Muscle of leg (tissue), 16 donors: ENCODE measurements at places on chromosomes 11 and 22.

- DNase-seq: no peak
Observed at GRCh38 chr11:68343761-68344256, 31.4 kb downstream of the LRP5 start.

GRCh38 chr11:109062445-109062844 is 359.5 kb upstream of the C11orf87 start:
- no peak for DNase-seq

DNA sequence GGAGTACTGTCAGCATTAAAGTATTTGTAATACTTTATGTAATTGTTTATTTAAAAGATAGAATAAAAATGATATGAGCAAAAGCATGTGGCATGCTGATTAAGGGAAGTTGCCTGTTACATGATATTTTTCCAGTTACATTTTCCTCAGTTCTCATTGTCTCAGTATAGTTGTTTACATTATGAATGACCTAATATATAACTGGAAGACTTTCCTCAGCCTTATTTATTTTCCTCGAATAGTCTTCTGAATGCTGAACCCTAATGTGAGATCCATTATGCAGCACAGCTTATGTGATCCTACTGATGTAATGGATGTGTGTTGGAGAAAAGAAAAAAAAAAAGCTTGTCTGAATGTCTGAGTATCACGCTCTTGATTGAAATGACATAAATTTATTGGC is 95.5 kb downstream of the LUZP2 start:
- DNase-seq: no peak

- peak; percentile 79 for DNase-seq
Observed at GRCh38 chr22:21951931-21952465, 650 bp downstream of the PPM1F start.

- no peak for DNase-seq
Observed at GRCh38 chr11:88418508-88418907, 81.0 kb upstream of the CTSC start.

- DNase-seq: peak; percentile 49
Observed at GRCh38 chr22:47435204-47435487, 672.7 kb downstream of the TBC1D22A start.

GRCh38 chr22:48717076-48717810 is 1110.4 kb downstream of the BRD1 start:
- no peak for DNase-seq

- DNase-seq: no peak
Observed at GRCh38 chr11:6079463-6079862, 28.0 kb upstream of the OR56B4 start.

GRCh38 chr11:125068368-125068767 is 5.3 kb downstream of the SLC37A2 start:
- no peak for DNase-seq

DNA sequence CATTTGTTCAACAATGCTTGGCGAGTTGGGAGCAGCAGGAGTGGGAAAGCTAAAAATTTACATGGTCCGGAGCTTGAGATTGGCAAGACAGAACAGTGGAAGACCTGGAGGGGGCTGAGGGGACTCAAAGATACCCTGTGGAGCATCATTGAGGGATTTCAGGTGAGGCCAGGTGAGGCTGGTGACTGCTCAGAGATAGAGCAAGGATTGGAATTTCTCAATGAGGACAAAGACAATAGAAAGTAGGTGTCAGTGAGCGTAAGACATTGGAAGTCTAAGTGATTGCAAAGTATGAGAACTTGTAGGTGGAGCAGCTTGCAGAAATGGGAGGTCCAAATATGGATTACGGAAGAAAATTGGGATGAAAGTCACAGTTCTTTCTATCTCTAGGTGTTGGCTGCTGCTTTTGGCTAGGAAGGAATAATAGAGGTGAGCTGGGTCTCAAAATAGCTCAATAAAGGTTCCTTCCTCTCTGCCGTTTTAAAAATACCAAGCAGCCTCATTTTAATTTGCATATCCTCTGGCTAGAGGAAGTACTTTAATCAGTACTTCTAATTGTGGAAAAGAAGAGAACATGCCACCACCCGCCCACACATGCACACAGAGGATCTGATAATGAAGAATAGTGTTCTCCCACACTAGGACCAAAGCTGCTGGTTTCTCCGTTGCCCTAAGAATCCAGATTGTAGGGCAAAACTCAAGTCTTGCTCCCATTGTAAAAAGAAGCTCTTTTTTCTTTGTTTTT is 41.8 kb upstream of the SORL1-AS1 start:
- DNase-seq: no peak

DNA sequence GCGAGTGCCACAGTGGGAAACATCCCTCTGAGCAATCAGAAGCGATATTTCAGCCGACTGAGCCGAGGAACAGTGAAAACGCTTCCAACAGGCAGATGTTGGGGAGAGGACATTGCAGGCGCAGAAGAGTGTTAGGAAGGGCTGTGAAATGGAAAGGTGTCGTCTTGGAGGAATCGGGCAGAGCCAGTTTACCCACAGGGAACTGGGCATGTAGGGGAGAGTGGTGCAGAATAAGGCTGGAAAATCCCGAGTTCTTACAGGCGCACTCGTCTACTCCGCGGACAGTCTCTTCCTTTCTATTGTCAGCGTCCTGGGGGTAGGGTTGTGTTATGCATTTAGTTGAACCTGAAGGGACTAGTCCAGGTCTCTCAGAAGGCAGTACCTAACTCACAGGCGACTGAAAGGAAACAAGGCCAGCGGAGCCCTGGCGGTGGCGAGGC is 1.1 kb upstream of the APLP2 start:
- no peak for DNase-seq

- DNase-seq: no peak
Observed at GRCh38 chr22:45886540-45886939, 90.4 kb downstream of the WNT7B start.

- DNase-seq: no peak
Observed at GRCh38 chr11:121223161-121223560, 69.4 kb upstream of the SC5D start.

DNA sequence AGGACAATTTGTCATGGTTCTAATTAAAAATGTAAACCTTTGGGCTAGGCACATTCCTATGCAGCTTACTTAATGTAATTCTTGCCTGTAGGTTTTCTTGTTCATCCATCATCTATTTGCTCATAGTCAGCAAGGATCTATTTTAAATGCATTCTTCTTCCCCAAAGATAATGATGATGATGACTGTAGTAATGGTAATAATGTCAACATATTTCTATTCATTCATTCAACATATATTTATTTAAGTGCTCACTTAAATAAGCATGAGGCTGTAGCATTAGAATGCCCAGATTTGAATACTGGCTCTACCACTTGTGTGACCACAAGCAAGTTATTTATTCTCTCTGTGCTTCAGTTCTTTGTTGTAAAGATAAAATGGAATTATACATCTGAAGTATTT is 169.6 kb upstream of the SYN3 start:
- DNase-seq: no peak

- DNase-seq: no peak
Observed at GRCh38 chr11:100766764-100767163, 79.7 kb downstream of the ARHGAP42 start.

- DNase-seq: no peak
Observed at GRCh38 chr22:26471522-26471921, 12.1 kb downstream of the HPS4 start.

- peak; percentile 92 for DNase-seq
Observed at GRCh38 chr11:63573881-63574855, 11.0 kb upstream of the PLAAT2 start.
